Cardiac septum (tissue), 1 donor: ENCODE measurements at places on chromosomes 2 and 18. TPM values are rescaled to one million over a fixed set of nuclear protein-coding genes. Genes with fewer than 3 reads are reported as not detected.

GRCh38 chr2:217064234-217065011 lies 204.6 kb upstream of the TNP1 start:
- DNase-seq: no peak

DNA sequence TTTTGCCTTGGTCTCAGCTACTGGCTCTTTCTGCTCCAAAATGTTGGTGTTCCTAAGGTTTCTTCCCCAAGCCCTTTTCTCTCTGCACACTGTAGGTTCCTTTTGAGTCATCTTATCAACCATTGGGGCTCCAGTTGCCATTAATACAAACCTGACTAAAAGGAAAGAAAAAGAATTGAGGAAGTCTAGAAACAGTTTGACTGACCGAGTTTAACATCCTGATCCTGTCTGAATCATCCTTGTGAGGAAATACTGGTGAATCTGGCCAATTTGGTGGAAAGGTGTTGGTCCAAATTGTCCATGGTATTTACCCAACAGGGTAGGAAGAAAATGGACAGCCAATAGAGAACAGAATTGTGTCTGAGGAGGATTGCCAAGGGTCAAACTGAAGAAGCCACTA lies 38.3 kb downstream of the CRYGD start:
- no peak for DNase-seq

Gene TMEM247
- total RNA-seq: not detected

DNA sequence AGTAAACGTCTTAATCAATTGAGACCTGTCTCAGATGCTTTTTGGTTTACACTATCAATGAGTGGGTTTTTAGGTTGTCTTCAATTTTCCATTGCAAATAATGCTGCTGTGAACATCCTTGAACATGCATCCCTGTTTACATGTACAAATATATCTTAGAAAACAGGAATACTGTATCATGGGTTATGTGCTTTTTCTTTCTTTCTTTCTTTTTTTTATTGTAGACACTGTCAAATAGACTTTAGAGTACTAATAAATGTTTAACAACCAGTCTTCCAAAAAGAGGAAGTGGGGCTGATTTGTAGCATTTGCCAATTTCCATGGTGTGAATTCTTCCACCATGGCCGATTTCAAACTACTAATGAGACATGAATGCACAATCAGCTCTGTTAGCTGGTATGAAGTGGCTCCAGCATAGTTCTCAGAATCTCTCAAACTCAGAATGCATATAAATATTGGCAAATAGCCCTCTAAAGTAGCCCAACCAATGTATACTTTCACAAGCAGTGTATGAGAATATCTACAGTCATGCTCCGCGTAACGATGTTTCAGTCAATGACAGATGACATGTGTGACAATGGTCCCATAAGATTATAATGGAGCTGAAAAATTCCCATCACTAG lies 50.3 kb upstream of the B3GNT2 start:
- DNase-seq: no peak

GRCh38 chr2:7881466-7881865 lies 800.4 kb upstream of the ID2 start:
- DNase-seq: no peak
